Breast epithelium (tissue), 4 donors: ENCODE measurements at places on chromosomes 6 and 20. TPM values are rescaled to one million over a fixed set of nuclear protein-coding genes. Genes with fewer than 3 reads are reported as not detected.

DNA sequence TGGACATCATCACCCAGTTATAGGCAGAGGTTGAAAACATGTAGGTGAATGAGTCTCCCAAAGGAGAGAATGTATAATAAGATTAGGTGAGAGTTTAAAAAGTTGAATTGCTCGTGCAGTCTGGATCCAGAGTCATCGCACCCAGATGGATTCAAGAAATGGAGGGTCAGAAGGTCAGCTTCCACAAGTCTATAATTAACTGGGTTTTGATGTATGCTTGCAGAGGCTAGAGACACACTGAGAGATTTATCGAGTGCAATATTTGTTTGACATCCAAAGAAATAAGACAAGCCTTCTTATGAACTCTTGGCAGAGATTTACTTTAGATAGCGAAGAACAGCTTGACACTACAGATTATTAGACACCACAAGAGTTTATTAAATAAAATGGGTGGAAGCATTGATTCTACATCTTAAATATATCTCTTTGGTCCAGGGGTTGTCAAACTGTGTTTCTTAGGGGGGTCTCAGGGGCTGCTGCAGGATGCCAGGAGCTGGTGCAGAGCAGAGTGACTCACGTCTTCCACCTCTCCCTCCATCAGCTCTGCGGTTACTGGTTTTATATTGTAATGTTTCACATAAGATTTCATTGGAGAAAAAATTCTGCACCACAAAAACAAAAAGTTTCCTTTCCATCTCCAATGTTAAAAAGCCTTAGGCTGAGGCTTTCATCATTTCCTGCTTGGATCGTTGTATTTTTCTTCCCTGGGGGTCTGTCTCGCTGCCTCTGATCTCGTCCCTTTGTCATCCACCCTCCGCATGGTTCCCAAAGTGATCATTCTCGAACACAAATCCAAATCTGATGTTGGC lies 176.2 kb upstream of the AHI1 start:
- DNase-seq = no peak

The OPN5 gene
- not detected for total RNA-seq

The OR12D2 gene
- not detected for total RNA-seq

DNA sequence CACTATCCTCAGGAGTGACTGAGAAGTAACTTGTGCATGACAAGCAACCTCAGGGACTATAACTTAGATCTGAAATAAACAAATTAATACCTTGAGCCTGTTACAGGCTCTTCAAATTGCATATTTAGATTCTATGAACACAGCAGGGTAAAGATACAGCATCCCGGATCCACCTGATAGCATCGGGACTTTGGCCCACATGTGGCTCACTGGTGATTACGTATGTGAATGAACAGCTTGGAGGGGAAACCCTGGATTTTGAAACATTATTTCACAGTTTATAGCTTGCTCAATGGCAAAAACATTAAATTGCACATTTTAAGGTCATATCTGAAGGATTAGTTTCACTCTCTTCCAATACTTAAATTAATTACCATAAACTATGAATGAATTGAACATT lies 133.2 kb downstream of the KHDRBS2 start:
- DNase-seq = no peak

The FAM83C gene
- total RNA-seq = 0.15 TPM

The SYNDIG1 gene
- total RNA-seq = 0.48 TPM

- no peak for DNase-seq
These were observed 64.0 kb upstream of the TXNDC5 start for GRCh38 chr6:7974565-7974937.

The SYNGAP1 gene
- 6.1 TPM for total RNA-seq

DNA sequence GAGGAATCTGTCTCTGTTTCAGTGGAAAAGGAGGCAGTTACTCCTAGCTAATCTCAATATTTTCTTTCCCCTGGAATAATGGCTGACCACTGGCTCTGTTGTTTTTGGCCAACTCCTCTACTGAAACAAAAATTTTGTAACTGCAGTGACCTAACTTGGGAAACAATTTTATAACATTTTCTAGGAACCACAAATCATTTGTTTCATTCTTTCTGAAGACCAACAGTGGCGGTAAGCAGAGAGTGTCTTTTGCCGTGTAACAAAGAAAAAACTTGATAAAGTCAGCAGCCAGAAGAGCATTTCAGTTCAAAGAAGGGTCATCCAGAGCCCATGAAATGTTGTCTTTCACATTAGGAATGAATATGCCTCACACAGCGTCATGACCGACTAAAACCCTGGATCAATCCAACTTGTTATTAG lies 11.8 kb upstream of the BFSP1 start:
- DNase-seq = no peak

GRCh38 chr6:149917679-149918078 lies 5.2 kb downstream of the RAET1G start:
- DNase-seq = no peak

The TRIM10 gene
- total RNA-seq = not detected

- DNase-seq = no peak
These were observed 12.1 kb upstream of the CTCFL start for GRCh38 chr20:57536771-57537724.

DNA sequence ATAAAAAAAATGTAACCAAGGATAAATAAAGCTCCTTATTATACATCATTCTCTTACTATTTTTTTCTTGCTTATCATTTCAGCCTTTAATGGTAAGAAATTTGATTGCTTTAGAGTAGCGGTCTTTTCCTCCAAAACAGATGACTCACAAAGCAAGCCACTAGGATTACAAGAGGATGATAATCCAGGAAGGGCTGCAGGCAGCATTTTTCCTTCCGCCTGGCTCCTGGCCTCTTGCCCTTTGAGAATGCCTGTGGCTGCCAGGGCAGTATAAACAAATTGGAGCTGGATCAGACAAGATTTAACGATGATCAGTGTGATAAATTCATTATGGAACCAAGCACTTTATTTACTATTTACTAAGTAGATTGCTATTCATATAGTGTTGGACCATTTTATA lies 9.7 kb upstream of the FBXL4 start:
- DNase-seq = no peak

- DNase-seq = no peak
These were observed 18.0 kb upstream of the UBE2V1 start for GRCh38 chr20:50130995-50131394.

The TNXB gene
- total RNA-seq = 32.9 TPM

The PRSS16 gene
- total RNA-seq = 12.8 TPM

The GSTA4 gene
- total RNA-seq = 20.6 TPM
